Skin of body (tissue), 3 donors: ENCODE measurements at places on chromosomes 2 and 18. TPM values are rescaled to one million over a fixed set of nuclear protein-coding genes. Genes with fewer than 3 reads are reported as not detected.

- DNase-seq, result no peak
Measured at GRCh38 chr2:53235836-53236582, 531.6 kb upstream of the CHAC2 start.

Gene AP1S3
- 4.0 TPM for total RNA-seq

Gene UPP2
- total RNA-seq, result not detected

Gene ASAP2
- 19.0 TPM for total RNA-seq

Gene GALR1
- total RNA-seq, result 2.1 TPM

DNA sequence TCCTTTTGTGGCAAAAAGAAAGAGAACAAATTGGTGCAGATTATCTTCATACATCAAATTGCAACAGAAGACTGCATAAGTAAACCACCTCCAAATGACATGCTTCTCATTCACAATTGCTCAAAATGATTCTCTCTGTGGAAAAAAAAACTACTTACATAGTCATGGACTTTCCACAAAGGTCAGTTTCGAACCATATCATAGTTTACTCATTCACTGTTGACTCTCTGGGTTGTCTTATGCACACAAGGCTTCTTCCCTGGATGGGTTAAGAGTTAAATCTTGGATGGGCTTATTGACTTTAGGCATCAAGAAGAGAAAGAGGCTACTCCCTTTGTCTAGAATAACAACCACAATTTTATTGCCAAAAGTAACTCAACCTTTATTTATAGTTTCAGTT, 91.3 kb upstream of the RAB27B start:
- no peak for DNase-seq
